ENCODE measurements at places on chromosomes 3 and 15.

- DNase-seq, result no peak
Measured at GRCh38 chr15:29795610-29796009, 26.7 kb downstream of the TJP1 start.

DNA sequence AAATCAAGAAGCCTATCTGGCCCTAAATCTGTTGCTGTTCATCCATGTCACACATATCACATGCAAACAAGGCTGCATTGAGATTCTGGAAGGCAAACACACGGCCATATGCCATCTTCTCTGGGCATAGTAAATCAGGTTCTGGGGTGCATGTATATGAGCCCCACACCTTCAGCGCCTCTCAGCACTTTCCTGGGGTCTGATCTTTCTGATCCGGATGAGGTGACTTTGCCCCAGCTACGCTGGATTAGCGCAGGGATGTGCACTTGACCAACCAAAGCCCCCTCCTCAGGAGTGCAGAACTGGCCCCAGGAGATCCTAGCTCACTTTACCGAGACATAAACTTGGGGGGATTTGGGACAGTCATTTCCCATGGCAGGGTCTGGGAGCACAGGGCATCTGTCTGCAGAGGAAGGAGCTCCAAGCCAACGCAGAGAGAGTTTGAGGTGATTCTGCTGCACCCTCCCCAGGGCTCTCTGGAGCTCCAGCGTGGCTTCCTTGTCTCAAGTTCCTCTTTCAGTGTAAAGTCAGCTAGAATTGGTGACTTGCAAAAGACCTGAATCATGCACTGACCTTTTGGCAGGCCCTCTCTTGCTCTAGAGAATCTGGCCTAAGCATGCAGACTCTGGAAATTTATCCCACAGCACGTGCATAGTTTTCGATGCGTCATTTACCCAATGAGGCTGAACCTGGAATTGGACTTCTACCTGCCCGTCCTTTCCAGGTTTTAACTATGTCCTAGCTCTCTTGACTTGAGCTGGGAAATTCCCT is 63.5 kb upstream of the KLF13 start:
- DNase-seq, result peak; percentile 57

DNA sequence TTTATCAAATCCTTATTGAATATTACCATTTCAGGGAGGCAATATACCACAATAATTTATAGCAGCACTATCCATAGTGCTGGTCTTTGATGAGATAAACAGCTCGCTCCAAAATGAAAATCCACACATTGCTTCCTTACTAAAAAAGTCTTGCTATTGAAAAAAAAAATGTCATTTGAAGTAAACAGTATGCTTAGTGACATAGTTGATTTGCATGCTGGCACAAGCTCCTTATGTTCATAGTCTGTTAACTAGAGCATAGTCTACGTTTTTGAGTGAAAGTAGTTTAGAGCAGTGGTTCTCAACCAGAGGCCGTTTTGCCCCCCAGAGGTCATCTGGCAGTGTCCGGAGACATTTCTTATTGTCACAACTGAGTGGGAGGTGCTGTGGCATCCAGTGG is 249.4 kb upstream of the PDZRN3 start:
- no peak for DNase-seq

DNA sequence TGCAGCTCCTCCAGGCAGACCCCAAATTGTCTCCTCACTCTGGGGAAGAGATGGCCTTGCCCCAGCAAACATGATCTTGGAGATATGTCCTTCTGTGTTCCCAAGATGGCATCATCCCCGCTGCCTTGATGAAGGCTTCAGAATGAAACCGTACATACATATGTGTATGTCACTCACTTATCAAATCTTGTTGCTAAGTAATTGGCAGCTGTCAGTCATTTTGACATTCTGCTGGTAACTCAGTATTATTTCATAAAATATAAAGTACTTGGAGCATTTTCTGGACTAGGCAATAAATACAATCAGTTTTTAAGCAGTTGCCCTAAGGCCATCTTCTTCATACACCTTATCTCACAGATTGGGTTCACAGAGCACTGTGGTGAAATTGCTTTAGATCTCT is 62.4 kb downstream of the ARNT2 start:
- no peak for DNase-seq

DNA sequence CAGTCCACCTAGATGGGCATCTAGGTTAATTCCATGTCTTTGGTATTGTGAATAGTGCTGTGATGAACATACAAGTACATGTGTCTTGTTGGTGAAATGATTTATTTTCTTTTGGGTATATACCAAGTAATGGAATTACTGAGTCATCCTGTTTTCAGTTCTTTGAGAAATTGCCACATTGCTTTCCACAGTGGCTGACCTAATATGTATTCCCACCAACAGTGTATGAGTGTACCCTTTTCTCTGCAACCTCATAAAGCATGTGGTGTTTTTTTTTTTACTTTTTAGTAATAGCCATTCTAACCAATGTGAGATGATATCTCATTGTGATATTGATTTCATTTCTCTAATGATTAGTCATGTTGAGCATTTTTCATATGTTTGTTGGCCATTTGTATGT is 86.0 kb upstream of the NDN start:
- no peak for DNase-seq

DNA sequence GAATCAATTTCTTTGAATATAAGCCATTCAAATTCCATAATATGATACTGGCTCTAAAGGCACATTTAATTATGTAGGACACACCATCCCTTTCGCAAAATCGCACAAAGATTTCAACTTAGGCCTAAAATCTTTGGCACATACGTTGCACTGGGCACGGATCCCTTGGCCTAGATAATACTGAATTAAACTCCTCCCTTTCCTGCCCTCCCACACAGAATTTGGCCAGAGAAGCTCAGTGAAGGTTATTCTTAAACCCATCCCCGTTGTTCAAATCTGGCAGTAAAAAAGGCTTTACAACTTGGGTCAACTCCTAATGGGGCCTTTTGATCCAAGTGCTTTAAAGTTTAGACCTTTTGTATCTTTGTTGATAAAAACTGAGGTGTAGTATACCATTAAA is 247.2 kb downstream of the PTPRG start:
- DNase-seq, result no peak

DNA sequence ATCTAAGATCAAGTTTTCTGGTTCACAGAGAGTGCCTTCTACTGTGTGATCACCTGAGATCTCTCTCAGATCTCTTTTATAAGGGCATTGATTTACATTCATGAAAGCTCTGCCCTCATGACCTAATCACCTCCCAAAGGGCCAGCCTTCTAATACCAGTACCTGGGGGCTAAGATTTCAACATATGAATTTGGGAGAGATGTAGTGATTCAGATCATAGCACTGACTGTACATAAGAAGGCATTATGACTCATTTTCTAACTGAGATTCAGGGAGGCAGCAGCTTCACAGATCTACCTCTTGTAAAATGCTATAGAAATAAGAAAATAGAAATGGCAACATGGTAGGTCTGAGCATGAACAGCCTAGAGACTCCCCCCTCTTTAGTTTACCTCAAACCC is 39.6 kb downstream of the VGLL3 start:
- no peak for DNase-seq

DNA sequence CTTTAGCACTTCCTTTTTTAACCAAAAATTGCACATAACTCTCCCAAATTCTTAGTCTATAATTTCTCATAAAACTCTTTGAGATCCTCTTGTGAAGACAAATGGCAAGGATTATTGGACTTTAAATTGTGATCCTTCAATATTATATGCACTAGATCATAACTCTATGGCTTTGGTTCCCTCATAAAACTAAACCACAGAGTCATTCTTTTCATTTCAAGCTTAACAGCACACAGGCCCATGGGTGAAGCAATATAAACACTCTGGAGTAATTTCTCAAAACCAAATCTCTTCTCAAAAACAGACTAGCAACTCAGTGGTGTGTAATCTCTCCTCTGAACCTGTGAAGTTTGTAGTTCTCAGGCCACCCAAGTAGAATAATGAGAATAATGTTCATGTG is 171.0 kb upstream of the NECTIN3 start:
- DNase-seq, result no peak

- DNase-seq, result peak; percentile 4
Measured at GRCh38 chr15:63987796-63988378, 58.4 kb downstream of the DAPK2 start.

GRCh38 chr3:151526757-151527156 is 65.9 kb upstream of the IGSF10 start:
- no peak for DNase-seq

DNA sequence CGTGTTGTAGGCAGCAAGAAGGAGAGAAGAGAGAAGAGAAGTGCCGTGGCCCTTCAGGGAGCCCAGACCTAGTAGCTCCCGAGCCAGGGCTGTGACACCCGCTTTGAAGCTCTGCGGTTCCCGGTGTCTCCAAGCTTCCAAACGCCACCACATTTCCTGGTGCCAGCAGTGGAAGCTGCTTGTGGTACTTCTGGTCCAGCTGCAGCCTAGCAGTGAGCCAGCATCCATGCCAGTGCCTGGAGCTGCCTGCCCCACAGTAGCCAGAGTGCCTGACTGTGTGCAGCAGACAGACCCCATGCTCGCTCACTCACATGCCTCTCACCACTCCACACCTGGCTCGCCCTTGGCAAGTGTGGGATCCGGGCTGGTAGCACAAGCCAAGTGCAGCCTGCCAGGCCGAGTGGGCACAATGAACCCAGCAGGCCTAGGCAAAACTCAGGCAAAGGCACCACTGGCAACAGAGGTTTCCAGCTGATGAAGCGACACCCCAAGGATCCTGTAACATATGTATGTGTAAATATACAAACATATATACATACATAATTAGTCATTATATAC is 85.8 kb downstream of the SERPINI1 start:
- no peak for DNase-seq

DNA sequence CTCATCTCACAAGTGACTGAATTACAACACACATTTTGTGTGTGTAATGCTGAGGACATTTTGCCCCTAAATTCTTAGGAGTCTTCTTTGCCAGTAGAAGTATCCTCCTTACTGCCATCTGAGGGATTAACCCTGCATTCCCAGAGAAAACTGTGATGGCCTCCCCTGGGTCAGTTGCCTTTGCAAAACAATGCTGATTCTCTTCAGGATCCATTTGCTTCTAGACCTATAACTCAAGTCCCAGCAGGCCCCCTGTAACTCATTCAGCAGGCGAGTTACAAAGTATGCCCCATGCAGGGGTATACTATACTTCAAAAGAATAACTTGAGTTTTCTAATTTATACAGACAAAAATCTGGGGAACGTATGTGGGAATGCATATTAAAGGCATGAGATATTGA is 6.6 kb upstream of the MCF2L2 start:
- DNase-seq, result no peak

DNA sequence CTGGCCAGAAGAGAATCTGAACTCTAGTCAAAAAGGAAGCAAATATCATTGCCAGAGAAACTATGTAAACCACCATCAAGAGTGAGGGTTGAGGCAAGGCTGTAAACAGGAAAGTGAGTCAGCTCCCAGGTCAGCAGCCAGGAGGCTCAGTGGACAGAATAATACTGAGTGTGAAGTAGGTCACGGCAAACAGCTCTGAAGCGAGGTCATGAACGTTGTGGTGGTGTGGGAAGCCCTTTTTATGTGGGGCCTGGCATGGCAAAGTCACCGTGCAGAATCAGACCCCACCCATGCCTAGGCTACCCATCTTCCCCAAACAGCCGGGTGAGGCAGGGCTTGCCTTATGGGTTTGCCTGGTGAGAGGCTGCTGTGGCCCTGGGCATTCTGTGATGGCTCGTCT is 43.9 kb downstream of the THBS1 start:
- peak; percentile 74 for DNase-seq

DNA sequence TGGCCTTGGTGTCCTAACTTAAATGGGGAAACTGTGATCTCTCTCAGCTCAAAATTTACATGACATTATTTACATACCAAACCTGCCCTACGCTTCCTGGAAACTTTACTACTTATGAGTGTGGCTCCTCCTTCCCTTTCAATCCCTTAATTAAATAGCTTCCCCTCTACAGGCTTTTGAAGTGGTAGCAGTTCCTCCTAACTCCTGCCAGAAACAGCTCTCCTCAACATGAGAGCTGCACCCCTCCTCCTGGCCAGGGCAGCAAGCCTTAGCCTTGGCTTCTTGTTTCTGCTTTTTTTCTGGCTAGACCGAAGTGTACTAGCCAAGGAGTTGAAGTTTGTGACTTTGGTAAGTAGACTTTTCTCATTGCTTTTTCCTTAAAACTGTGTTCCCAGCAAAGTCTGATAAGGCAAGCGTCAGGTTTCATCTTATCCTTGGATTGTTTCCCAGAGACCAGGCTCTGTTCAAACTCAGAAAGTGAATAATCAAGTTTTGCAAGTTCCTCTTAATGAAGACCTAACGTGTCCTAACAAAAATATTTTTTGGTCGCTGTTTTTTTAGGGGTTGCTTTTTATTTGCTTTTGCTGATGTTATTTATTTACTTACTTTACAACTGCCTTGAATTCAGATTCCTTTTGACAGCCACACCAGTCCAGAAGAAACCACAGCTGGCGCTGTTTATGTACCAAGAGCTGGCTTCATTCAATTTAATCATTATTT is at the start of gene ACP3:
Gene ACP3 (plus strand): TSS at position 179 of the 720 bp plus-strand sequence. CDS start 50 bp downstream, at position 229.
- peak; percentile 15 for DNase-seq

DNA sequence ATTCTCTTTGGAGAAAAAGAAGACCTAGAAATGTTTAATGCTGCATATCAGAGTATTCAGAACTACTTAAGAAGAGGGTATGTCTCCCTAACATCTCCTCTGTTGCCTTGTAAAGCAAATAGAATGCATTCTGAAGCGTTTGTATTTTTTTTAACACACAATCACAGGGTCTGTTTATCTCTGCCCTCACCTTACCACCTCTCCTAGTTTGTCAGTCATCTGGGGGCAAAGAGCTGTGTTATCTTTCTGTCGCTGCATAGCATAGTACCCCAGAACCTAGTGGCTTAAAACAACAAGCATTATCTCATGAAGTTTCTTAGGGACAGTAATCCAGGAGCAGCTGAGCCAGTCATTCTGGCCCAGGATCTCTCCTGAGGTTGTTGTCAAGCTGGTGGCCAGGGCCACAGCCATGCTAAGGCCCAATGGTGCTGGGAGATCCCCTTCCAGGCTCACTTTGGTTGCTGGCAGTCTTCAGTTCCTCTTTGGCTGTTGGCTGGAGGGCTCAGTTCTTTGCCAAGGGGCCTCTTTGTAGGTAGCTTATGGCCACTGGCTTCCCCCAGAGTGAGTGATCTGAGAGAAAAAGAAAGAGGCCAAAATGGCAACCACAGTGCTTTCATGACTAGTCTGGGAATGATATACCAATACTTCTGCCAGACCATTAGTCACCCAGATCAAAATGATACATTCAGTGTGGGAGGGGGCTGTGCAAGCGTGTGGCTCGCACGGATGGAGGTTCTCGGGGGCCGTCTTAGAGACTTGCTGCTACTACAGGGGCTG is 17.8 kb downstream of the EDEM1 start:
- no peak for DNase-seq

DNA sequence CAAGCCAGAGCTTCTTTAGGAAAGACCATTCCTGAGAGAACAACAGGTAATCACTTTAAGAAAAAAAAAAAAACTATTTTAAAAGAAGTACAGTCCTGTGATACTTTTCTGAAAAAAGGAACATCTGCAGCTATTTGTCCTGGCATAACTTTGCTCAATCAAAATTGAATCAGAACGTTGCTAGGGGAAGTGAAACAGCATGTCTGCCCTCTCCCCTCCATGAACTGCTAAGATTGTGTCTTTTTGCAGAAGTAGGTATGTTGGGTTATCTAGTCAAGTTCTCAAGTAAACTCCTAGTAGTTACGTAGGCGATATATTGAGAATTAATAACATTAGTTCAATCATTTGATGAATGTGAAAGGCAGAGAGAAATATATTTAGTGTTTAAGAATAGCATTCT is 1013.3 kb downstream of the TUSC7 start:
- no peak for DNase-seq

GRCh38 chr3:32934150-32934742 is 17.2 kb upstream of the CCR4 start:
- DNase-seq, result no peak
